Calu3 (cell line): ENCODE measurements at places on chromosomes 7 and 10.

DNA sequence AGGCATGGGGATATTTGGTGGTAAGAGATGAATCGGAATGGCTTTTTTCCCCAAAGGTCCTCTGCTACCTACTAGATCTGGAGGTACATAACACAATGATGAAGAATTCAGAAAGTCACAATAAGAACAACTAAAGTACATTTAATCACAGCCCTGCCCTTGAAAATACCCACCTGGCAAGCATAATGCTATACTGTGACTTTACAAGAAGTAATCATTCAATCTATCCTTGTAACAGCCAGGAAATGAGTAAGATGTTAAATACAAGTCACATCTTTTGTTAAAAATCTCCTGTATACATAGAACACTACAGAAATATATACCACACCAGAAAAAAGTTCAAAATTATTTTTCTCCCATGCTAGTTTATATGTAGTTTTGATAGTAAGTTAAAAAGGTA is 108.3 kb upstream of the ABCB5 start:
- no peak for DNase-seq

DNA sequence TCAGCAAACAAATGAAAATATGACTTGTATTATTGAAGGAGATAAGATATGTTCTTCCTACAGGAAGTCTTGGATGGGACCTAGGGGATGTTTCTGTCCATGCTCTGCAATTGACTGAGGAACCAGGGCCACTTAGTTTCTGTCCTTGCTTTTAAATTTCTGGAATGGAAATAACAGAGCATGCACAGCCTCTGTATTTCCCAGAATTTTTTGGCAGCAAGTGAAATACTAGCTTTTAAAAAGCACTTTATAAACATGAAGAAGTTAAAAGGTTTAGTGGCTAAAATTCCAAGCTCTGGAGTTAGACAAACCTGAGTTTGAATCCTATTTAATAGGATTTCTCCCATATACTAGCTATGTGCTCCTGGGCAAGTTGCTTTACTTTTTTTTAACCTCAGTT is 127.7 kb upstream of the FZD8 start:
- no peak for DNase-seq

GRCh38 chr7:153398789-153399553 is 639.4 kb downstream of the ACTR3B start:
- no peak for DNase-seq

- DNase-seq = peak; percentile 78
These were observed 29.8 kb downstream of the ADAP1 start for GRCh38 chr7:924541-925231.

GRCh38 chr7:154953006-154953684 is 49.8 kb downstream of the PAXIP1 start:
- peak; percentile 55 for DNase-seq

DNA sequence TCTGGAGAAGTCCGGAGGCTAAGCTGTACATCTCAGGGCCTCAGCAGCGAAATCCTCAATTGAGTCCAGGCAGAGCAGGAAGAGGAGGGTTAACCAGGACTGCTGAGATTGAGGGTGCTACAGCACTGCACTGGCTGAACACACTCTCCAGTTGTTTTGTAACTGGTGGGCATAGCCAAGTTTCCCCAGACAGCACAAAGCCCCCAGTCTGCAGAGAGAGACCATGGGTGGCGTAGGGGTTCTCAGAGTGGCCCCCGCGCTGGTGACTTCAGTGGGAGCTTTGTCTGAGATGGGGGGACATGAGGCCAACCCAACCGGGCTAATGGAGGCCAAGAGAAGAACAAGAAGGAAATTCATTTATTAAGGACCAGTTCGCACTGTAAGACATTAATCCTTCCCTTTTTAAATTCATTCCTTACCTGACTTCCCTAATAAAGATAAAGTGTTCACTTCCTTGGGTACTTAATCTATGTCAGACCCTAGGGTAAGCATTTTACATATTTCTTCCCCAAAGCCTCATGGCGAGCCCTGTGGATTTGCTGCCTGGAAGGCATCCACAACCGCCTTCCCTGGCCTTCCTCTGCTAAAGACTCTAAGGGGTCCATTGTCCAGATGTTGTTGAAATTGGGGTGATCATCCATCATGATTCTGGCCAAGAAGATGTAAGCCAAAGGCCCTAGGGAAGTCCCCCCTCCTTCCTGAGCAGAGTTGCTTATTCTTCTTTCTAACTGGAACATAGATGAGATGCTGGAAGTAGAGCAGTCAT is 121.4 kb upstream of the CHST15 start:
- no peak for DNase-seq

DNA sequence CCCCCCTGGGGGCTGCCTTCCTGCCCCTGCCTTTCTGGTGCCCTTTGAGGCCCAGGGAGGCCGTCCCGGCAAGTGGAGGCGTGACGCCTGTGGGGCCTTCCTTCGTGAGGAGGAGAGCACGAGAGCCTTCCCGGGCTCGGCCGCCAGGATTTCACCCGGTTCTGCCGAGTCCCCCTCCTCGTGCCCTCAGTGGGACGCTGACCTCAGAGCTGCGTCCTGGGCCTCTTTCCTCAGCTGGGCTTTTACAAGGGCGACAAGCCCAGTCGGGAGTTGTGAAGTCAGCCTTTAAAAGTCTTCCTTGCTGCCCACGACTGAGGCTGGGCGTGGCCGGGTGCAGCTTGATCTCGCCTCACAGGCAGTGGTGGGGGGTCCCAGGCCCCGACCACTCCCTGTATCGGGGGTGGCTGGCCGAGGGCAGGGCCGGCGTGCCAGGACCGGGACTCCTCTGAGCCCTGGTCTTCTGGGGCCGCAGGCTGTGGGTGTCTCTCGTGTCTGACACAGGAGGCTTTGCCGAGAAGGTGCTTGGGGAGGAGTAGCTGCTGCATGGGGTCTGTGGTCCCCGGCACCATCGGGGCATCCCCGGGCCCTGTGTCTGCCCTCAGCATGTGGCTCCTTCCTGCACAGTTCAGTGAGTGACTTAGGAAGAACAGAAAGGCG is 41.8 kb downstream of the FAM20C start:
- DNase-seq = no peak

DNA sequence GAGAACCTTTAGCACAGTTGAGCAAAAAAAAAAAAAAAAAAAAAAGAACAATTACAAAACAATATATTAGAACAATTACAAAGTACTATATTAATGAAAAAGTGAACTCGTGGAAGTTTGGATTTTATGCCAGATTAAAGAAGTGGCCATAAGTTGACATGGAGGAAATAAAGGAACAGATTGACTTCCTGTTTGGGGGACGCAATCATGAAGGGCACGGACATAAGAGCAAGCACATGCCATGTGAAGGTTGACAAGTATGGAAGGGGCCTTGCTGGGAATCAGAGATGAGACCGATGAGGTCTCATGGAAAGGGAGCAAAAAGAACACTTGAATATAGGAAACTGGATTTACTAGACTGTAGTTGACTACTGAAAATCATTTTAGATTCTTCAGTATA is 61.7 kb downstream of the ICA1 start:
- DNase-seq = no peak

DNA sequence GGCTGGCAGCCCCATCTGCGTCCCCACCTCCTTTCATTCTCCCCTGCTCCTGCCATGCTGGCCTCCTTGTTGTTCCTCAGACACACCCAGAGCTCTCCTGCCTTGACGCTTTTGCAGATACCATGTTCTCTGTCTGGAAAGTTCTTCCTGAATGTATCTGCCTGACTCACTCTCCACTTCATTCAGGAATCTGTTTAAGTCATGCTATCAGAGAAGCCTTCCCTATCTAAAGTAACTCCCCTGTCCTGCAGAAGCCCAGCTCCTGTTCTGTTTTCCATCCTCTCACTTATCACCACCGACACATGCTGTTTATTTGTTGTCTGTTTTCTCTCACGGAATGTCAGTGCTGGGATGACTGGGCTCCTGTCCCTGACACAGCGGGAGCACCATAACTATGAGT is 82.0 kb downstream of the AFAP1L2 start:
- DNase-seq = no peak

GRCh38 chr7:20293336-20293735 is 37.4 kb upstream of the ITGB8 start:
- no peak for DNase-seq

DNA sequence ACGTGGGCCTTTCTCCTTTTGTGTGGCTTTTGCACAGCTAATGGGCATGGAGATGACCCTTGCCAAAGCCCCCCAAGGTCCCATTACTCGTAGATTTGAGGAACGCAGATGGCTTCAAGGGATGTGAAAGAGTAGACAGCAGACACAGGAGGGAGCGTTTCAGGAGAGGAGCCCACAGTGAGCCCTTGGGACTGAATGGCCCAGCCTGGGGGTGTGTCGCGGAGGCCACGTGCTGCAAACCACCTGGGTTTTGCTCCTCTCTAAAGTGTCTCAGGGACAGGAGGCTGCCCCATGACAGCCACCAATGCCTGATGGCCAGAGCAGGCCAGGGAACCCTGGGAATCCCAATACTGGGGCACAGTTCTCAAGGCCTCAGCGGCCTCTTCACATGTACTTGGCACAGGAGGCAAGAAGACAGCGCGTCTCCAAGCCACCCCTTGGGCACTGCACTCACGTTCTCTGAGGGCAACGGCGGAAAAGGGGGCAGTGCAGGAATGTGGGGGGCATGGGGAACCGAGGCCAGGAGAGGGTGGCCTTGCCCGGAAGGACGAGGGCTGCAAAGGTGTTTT is 185.2 kb downstream of the WDR37 start:
- DNase-seq = no peak

DNA sequence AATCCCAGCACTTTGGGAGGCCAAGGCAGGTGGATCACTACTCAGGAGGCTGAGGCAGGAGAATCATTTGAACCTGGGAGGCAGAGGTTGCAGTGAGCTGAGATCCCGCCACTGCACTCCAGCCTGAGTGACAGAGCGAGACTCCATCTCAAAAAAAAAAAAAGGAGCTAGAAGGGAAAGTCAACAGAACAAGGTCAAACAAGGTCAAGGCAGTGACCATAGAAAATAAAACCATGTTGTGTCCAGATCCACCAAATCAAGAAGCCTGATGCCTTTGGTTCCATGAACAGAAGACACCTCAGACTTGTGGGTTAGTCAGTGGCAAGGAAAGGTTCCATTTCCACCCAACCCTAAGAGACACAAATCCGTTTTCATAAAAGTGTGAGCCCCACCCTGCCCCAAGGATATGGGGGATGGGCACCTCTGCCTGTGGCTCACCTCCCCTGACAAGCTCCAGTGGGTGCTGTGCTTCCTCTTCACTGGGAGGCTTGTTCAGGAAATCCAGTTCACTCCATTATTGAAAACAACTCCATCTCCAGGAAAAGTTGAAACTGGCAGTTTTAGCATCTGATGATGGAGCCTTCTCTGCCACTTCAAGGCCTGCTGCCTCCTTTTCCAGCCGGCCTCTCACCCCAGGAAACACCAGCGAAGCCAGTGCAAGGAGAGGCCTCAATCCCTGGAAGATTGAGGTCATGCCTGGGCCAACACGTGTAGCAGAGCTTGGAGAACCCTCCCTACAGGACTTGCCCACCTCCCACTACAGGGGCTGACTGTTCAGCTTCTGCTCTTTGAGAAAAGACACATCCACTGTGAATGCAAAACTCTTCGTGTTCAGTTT is 152.9 kb downstream of the NRF1 start:
- no peak for DNase-seq

DNA sequence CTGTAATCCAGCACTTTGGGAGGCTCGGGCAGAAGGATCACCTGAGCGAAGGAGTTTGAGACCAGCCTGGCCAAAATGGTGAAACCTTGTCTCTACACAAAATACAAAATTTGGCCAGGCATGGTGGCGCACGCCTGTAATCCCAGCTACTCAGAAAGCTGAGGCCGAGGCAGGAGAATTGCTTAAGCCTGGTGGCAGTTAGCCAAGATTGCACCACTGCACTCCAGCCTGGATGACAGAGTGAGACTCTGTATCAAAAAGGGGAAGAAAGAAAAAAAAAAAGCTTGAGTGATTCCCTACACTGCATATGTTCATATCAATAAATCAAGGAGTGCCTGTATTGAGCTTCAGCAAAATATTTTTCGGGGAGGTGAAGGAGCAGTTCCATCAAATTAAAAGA is 45.8 kb upstream of the SRRM3 start:
- DNase-seq = peak; percentile 7

DNA sequence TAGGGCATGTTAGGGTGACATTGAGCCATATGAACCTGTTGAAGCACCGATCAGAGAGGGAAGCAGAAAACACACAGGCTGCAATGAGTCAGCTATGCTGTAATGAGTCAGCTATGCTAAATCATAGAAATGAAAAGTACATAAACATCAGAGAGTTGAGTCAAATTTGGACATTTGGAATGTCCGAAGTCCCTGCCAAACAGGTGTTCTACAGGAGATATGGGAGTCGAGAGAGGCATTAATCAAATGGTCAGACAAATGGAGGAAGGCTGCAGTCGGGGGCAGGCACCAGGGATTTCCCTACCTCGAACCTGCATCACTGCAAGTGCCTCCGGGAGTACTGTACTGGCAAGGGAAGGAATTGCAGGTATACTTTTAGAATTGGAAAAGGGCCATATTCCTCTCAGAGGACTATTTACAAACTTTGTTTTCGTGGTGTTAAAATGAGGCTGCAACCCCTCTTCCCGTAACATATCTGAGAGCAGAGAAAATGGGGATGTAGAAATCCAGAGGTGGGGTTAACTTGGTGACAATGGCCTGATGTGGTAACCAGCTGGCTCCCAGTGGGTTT is 8.8 kb upstream of the ZC3HAV1 start:
- peak; percentile 52 for DNase-seq

DNA sequence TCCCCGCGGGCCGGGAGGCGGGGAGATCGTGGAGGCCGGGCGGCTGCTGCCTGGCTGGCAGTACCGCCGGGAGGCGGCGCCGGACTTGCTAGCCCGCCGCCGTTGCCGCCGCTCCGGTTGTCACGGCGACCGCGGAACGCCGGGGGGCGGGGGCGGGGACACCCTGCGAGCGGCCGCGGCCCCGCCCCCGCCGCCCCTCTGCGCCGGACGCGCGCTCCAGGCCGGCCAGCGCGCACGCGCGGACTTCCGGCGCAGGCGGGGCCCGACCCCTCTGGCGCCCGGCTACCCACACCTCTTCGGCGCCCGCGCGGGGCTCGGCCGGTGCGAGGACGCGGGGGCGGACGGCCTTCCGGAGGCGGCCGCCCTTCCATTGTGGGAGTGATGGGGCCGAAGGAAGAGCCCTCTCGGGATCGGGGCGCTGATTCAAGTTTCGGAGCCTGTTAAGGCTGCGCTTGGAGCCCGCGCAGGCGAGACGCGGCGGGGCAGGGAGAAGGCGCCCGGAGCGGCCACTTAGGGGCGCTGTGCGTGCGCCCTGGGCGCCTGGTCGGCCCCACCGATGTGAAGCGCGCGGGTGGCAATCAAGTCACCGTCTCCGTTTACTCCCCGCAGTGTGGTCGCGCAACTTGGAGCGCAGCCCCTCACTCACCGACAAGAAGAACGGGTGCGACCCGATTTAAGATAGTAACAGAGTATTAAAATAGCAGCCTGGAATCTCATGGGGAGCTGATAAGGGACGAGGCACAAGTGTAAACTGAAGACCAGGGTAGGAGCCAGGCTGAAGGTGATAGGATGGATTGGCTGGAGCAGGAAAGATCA is 449 bp upstream of the DPY19L1 start:
- peak; percentile 99 for DNase-seq
